ENCODE measurements at places on chromosomes 7 and 10.

DNA sequence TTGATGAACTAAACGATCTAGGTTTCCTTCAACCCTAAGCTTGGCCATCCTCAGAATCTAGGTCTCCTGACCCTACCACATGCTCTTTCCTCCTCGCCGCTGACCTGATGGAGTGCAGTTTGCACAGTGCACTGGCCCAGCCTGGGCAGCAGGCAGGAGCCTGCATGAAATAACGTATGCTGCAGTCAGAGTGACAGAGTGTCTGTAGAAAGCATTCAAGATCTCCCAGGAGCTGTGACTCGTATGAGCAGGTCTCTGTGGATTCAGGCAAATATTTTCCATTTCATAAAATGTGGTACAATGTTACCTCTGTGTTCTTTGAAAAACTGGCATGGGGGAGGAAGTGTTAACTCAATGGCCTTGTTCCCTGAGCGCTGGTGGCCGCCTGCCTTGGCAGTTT is 441.8 kb downstream of the RPS24 start:
- no peak for DNase-seq

DNA sequence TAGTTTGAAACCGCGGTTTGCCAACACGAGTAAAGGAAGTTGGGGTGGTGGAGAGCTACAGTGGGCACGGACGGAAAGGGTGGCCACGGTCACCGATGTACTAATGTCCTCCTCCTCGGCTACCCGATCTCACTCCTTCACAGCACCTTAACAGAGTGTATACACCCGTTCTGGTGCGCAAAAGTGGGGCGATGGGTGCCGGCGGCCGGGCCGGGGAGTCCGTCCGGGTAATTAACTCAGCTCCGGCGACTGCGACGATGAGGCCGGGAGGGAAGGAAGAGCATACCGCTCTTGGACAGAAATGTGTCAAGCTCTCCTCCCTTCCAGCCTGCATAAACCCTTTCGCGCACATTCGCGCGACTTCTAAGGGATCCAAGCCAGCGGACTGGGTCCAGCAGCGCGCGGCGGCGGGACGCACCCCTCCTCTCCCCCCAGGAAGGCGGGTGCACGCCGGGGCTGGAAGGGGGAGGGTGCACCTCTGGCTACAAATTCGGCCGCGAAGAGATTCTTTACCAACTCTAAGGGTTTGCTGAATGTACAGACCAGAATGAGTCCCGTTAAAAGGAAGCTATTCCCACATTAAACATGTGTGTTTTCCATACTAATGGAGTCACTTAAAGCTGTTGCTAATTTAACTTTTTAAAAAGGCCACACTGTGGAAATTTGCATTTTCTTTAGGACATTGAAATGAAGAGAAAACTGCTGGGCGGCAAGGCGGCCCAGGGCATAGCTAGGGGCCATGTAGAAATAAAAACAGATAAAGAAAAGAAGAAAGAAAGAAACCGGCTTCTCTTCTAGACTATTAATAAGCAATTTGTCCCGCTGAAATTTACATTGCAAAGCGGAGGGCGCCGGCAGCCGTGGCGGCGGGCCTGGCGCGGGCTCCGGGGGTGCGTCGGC is 6.6 kb upstream of the EBF3 start:
- no peak for DNase-seq

DNA sequence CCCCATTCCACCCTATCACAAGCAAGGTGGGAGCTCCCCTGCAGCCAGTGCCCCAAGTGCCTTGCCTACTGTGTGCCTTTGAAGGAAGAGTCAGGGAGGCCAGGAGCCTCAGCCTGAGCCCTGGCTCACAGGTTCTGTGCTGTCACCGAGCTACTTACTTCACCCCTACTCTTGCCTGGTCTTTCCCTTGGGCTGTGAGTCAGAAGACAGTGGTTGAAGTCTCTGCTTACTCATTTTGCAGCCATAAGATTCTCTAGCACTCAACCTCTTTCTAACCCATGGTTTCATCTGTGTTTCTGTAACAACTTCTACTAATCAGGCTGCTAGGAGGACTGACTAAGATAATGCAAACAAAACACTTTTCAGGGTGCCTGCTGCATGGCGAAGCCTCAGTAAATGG is 114.5 kb downstream of the PLCE1 start:
- DNase-seq: no peak

- DNase-seq: no peak
These were observed 8.6 kb downstream of the STAM start for GRCh38 chr10:17652585-17652984.

- no peak for DNase-seq
These were observed 109.1 kb downstream of the DNAJB6 start for GRCh38 chr7:157445956-157446295.

- DNase-seq: no peak
These were observed 40.0 kb downstream of the NACAD start for GRCh38 chr7:45048748-45049147.

DNA sequence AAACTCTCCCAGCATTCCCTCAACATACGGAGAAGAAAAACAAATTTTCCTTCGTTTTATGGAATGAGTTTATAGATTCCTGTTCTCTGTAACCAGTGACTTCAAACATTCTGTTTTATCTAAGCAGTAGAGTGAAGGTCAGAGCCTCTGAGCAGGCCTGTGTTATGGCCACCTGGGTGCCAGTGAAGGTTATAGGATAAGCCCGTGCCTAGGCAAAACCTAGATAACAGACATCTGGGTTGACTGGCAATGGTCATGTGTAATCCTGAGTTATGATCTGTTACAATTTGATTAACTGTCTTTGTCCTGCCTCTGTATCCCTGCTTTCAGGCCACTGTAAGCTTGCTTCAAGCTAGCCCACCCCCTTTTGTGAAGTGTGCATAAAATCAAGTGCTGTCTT is 8.3 kb downstream of the LSM5 start:
- no peak for DNase-seq

DNA sequence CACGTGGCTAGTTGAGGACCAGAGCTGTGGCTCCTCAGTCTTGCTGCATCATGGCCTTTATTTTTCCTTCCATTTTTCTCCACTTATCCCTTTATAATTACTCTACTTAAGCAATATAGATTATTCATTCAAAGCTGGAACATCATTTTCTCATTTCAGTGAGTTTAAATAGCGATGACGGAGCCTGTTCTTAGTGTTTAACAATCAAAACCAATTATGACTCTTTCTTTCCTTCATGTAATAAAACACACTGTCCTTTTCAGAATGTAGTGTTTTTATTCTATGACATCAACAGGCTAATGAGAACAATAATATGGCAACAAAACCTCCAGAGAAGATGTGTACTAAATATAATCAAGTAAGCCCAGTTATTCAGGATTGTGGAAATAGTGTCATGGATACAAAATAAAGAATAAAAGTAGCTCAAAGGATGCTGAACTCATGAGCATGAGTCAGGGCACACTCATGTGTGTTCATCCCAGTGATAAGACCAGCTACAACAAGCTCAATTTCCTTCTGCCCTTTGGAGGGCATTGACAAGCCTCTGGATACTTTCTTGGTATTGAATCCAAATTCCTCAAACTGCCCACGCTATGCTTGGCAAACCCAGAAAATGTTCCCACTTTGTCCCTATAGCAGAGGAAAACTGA is 188.4 kb downstream of the CYP26A1 start:
- DNase-seq: no peak

GRCh38 chr7:36764929-36765328 is 40.6 kb upstream of the AOAH start:
- DNase-seq: no peak

- no peak for DNase-seq
These were observed 133.5 kb upstream of the CDK13 start for GRCh38 chr7:39816462-39817060.

DNA sequence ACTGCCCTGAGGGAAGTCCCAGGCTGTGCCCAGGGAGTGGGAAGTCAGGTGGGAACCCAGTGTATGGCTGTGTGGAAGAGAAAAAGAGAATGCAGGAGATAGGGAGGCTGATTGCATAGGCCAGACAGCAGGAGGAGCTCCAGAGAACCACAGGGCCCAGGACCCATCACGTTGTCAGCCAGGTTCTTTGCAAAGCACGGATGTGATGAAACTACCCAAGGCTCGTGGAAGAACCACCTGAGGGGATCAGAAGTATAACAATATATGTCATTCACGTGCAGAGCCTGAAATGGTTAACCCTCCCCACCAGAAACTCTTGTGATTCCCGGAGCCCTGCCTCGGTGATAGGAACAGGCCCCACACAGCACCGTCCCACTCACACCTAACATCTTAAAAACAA is 83.6 kb downstream of the LARP4B start:
- DNase-seq: no peak

DNA sequence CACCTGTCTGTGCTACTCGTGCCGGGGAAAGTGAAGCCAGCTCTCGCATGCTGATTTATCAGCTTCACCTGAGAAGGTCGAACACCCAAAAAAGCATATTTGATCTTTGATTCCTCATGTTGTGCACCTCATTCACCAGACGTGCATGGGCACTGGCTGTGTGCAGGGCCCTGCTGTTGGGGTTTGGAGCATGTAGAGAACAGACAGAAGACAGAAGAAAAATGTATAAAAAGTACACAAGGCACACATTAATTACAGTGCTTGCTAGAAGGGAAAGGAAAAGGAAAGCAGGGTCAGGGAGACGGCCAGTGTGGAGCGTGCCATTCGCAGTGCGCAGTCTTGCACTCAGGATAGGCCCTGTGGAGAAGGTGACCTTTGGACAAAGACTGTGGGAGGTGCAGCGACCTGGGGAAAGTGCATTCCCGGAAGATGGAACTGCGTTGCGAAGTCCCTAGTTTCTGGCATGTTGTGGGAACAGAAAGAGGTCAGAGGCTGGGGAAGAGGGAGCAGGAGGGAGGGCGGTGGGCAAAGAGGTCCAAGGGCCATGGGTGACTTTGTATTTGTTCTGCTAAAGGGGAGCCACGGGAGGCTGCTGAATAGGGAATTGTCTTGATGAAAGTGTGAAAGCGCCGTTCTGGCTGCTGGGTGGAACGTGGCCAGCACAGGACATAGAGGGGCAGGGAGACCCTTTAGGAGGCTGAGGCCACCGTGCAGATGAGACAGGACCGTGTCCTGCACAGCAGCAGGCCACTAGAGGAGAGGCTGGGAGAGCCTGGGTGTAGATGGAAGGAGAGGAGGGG is 232.8 kb downstream of the GLRX3 start:
- no peak for DNase-seq

DNA sequence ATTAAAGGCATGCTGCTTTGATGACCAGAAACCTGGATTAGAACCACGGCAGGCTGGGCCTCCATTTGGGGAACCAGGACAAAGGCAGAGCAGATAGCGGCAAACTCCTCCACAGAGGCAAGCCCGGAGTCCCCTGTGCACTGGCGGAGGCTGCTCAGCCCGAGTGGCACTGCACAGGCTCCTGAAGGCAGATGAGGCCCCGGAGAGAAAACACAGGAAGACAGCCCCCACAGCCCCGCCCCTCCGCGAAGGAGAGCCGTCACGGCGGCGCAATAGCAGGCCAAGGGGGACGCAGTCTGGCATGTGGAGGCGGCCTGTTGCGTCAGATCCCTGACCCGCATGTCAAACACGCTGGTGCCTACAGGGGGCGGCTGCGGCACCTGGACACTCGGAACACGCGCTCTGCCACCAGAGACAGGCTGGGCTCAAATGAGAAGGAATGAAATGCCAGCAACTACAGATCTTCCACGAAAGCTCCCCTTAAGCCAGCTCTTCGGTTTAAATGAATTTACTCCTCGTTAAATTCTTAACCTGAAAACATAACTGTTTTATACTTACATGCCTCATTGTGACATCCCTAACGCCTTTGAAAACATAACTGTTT is 128.5 kb downstream of the MAD1L1 start:
- peak; percentile 94 for DNase-seq

- DNase-seq: no peak
These were observed 220.9 kb downstream of the C7orf25 start for GRCh38 chr7:42690794-42691639.

DNA sequence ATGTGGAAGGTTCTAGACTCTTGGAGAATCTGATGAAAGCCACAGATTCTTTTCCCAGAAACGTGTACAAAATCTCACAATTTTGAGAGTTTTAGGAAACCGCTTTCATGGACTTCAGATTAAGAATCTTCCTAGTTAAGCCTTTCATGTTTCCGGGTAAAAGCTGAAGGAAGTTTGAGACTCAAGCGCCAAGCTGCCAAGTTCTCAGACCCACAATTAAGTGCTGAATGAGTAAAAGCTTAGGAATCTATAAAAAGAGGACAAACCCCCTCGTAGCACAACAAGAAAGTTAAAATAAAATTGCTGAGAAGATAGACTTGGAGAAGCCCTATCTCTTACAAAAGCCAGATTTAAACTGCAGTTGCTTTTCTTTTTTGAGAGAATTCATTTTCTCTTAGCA is 99.6 kb downstream of the ST8SIA6 start:
- DNase-seq: no peak

DNA sequence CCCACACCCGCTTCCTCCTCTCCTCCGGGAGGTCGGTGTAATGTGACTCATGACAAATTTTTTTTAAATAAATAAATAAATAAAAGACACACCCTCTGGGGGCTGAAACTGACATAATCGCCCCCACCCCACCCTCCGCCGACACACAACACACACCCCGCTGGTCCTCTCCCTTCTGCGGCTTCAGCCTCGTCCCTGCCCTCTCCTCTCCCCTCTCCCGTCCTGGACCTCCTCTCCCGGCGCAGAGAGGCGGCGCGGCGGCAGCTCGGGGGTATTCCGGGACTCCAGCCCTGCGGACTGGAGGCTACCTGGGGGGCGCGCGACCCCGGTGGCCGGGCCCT is 686 bp downstream of the ABI1 start:
- peak; percentile 12 for DNase-seq

DNA sequence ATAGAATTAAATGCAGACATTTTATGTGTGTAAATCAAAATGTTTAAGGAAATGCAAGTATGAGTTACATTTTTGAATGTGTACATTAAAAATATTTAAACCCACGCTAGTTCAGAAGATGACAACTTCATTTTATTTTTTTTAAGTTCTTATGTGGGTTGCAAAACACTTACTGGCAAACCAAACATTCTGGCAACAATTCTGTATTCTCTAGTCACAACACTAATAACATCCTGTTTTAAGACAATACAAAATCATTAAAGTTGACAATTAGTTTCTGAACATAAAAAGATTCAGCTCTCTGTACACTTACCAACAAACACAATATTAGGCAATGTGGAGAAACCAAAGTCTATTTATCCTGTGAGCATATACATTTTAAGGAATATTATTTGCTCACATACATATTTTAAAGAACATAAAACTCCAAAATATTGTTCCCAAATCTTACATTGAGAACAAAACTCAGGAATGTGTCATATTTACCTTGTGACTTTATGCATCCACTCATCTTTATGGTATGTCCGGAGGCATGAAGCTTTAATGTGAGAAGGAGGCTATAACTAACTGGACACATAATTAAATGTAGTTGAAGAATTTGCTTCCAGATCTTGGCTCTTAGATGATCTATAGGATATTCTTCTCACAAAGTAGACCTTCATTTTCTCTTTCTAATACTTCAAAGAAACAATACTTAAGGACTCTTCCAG is 134.7 kb downstream of the DGKB start:
- DNase-seq: no peak

- DNase-seq: no peak
These were observed 193.8 kb upstream of the KLF6 start for GRCh38 chr10:3978761-3979160.

DNA sequence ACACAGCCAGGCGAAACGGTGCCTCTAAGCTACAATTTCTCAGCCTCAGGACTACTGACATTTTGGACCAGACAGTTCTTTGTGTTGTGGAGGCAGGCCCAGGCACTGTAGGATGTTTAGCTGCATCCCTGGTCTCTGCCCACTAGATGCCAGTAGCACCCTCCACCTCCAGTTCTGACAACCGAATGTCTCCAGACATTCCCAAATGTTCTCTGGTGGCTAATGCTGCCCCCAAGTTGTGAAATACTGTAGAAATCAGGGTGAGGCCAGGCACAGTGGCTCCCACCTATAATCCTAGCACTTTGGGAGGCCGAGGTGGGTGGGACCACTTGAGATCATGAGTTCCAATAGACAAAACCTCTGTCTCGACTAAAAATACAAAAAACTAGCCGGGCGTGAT is 18.2 kb downstream of the HNRNPF start:
- peak; percentile 92 for DNase-seq

Data from posterior cingulate gyrus (tissue), 11 donors.